ENCODE measurements at places on chromosomes 6 and 20. TPM values are rescaled to one million over a fixed set of nuclear protein-coding genes. Genes with fewer than 3 reads are reported as not detected.

TRERF1 gene
- 6.7 TPM for total RNA-seq

RAB32 gene
- 108 TPM for total RNA-seq

SNTA1 gene
- 15.4 TPM for total RNA-seq

KCNS1 gene
- 0.54 TPM for total RNA-seq

PREX1 gene
- 0.72 TPM for total RNA-seq

ITPA gene
- 32.4 TPM for total RNA-seq

SAMD10 gene
- total RNA-seq, result 0.54 TPM

ALDH8A1 gene
- total RNA-seq, result under 0.01 TPM

PEDS1 gene
- 24.0 TPM for total RNA-seq

GPR63 gene
- total RNA-seq, result 0.36 TPM
